NCI-H345 (cell line): ENCODE measurements at places on chromosomes 4 and X.

DNA sequence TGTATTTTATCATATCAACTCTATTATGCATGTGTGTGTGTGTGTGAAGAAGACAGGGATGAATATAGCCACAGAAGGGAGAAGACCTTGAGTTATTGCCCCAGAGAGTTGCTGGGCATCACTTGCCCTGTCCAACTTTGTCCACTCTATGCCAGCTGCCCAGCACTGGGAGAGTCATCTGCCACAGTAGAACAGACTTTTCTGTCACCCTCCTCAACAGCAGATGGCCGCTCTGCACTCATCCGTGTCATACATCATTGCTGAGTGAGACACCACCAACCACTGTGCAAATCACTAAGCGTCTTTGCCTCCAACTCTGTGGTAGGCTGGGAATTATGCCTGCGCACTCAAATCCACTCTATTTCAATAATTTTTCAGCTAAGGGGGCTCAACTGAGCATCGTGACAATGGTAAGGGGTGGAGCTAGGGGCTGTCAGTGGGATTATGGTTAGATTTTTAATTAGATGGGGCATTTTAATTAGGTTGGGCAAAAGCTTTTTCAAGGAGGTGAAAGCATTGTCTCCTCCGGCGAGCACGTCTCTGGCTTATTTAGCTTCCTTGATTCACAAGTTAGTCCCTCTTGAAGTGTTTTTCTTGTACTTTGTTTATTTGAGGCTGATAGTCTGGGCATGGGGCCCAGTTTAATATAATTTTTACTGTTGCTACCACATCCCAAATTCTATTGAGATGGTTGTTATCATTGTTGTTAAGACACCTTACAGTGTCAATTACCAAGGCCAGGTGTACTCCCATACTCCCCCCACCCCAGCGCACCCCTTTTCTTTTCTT lies 100.1 kb upstream of the KLF3 start:
- peak; percentile 74 for DNase-seq

- no peak for DNase-seq
These were observed at the start of gene NUDT11 for GRCh38 chrX:51496501-51497291. Gene NUDT11, minus strand, starts transcription at chrX:51496592. Its CDS starts 148 bp downstream, at chrX:51496444.

DNA sequence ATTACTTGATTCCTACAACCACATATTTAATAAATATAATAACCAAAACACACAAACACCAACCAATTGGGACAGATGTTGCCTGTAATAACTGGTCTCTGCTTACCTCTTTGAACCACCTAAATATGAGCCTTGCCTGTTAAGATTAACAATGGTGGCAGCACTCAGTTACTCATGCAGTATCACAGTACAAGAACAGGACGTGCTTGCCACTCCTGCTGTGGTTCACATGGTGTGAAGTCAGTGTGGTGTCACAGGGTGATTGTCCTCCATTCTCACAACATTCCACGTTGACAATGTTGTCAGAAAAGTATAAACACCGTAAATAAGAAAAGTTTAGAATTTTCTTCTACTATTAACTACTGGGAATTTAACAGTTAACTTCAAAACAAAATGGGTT lies 365.0 kb downstream of the PPP3CA start:
- DNase-seq, result no peak

DNA sequence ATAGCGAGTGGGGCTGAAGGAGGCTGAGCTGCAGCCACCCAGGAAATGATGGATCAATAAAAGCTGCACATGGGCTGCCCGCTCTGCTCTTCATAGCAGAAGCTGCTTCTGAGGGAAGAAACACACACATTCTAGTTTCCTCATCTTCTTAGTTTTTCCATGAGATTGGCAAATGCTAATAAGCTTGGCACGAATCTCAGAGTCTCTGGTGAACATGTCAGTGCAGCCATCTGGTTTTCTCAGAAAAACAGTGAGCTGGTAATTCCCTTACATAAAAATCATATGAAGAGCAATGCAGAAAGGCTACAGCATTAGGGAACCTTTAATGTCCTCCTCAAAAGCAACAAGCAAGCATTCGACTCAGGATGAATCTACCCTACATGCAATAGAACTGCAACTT lies 69.9 kb downstream of the GATB start:
- DNase-seq, result no peak

DNA sequence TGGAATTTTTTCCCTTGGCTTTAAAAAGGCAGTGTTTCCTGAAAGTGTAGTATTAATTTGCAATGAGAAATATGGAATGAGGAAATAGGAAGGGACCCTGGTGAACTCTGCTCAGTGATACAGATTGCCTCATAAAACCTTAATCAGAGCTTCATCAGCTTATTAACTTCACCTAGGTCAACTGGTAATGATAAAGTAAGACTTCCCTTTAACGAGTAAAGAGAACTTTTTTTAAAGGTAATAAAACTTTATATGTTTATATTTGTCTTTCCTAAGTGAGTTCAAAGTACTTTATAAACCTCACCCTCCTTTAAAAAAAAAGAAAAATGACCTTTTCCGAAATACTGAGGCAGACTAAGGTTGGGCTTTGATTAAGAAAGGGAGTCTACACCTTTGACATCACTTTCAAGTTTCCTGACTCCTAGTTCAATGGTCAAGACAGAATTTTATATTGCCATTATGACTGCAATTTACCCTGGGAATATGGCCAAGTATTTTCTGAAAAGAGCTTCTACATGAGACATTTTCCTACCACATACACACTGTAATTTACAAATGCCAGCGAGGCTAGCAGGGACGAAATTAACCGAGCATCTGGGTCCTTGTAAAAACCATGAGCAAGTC lies 706.3 kb upstream of the TENM3 start:
- DNase-seq, result no peak

DNA sequence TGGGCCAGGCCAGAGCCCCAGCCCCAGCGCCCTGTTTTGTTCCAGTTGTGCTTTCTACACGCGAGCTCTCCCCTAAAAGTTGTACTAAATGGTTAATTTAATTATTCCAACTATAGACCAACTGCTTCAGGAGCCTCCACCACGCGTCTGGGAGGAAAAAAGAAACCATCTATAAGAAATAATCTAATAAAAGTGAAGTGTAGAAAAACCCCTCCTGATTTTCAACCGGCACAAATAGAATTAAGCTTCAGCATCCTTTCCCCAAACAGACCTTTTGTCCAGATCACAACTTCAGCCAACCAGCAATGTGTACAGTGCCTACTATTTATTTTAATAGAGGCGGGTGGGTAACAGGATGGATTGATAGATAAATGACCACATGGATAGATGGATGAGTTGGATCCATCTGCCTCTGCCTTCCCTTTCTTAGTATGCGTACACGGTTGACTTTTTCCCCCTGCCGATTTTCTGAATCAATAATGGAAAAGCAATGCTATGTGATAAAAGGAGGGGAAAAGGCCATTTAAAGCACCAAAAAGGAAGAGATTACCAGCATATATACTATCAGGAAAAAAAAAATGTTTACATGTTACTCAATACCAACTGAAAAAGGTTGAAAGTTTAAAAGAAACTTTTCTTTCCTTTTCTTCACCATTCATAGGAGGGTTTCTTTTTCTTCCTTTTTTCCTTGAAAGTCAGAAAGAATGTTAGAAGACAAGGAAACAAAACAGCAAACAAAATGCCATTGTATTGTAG lies 3.7 kb upstream of the PHOX2B start:
- no peak for DNase-seq

GRCh38 chr4:40289366-40290188 lies 45.6 kb upstream of the CHRNA9 start:
- DNase-seq, result no peak

GRCh38 chr4:89562746-89563145 lies 255.1 kb upstream of the GPRIN3 start:
- no peak for DNase-seq

DNA sequence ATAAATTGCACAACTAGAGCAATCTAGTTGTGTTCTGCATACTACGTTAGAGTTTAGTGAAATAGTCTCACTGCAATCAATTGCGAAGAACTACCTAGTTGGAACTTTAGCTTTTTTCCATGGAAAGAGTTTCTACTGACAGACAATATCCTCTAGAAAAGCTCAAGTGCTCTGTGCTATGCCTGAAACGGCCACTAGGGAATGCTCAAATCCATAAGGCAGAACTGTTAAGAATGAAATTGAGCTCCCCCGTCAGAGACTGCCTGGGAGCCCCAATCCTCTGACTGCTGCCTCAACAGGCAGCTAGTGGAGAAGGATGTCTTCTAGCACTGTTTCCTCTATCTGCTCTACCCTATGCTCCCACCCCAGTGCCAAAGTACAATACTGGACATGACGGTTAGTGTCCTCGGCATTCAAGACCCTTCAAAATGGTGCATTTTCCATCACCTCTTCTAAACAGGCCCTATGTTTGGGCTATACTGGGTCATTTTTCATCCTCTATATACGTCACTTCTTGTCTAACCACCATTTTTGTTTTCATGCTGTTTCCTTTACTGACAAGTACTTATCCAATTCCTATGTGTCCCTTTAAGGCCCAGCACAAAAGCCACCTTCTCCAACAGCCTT lies 35.3 kb downstream of the FRMD7 start:
- DNase-seq, result peak; percentile 61

DNA sequence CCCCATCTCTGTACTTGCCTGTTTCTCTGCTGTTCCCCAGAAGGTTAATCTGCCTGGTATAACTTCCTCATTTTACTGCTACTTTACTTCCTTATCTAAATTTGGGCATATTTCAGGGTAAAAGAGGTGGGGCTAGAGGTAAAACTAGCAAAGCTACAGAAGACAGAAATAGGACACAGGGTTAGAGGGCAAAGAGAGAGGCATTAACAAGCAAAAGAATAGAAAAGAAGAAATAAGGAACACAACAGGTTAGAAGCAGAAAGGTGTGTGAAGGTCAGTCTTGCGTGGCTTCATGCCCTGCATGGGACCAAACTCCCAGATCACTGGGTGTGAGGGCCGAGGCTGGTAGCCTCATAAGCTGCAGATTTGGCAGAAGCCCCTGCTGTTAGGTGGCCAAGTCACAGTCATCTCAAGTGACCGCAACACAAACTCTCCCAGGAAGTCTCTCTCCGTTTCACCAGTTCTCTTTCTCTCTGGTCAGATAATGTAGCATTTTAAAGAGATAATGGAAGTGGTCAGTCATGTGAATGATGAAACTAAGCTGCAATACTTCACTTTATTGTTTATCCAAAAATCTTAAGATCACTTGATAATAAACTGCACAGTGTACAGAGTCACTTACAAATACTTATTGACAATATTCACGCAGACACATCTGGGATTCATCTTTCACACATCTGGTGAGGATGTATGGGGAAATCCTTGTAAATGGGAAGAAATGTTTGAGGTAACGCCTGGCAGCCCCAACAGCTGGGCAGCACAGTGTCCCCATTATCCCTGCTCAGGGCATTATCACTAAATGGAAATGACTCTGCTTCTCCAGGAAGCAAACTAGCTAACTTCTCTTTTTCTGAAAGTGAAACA lies 16.4 kb downstream of the TMEM154 start:
- DNase-seq, result no peak

DNA sequence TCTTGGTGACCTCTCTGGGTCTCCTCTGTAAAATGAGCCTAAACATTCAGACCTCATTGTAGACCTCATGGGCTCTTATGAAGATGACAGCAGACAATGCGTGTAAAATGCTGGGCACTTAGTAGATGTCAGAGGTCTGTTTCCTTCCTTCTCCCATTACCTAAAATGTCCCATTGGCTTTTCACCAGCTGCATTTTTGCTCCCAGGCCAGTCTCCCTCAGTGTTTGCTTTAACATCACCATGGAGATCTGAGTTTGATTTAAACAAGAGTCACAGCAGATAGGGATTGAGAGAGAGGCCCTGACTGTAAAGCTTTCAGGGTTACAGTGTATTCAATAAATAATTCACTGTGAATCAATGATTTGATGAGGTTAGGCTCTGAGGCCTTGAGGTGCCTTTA lies 24.3 kb downstream of the PSAPL1 start:
- DNase-seq, result no peak

DNA sequence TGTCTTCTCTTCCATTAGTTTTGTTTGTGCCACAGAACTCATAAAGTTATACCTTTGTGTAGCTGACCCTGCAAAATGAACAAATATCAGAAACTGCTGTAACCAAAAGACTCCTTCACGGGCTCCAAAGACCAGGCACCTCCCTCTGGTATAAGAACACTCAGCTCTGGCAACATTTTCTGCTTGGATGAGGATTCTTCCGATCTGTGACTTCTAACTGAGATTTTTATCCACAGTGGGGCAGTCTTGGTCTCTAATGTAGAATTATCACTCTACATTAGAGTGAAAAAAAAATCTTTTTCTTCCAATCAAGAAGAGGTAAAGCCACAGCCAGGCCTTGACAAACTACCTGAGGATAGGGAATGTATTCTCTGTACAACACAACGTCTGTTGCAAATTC lies 38.5 kb upstream of the PRSS48 start:
- DNase-seq, result no peak

DNA sequence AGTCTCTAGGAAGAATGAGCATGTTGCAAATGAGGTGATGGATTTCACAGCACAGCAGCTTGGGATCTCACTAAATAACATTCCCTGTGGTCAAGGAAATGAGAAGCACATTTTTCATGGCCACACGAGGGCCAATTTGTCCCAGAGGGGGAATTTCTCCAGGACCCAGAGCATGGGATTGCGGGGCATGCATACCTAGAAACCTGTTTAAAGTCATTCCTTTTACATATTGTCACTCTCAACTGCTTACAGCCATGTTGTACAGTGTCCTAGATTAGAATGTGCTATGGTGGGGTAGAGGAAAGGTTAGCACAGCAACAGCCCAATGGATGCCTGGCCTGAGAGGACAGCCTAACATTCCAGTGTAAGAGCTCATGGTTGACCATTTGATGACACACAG lies 37.4 kb upstream of the NLGN4X start:
- no peak for DNase-seq

DNA sequence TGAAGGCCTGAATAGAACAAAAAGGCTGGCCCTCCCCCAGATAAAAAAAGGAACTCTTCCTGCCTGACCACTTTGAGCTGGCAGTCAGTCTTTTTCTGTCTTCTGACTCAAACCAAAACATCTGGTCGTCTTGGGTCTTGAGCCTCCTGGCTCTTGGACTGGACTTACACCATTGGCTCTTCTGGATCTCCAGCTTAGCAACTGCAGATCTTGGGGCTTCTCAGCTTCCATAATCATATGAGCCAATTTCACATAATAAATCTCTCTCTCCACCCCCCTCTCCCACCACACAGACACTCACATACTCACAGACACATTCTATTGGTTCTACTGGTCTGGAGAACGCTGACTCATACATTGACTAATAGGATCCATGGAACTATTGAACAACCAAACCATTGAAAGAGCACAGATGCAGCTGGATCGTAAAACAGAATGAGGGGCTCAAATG lies 15.6 kb upstream of the CWH43 start:
- DNase-seq, result no peak
